ENCODE measurements at places on chromosomes 2 and 18.

DNA sequence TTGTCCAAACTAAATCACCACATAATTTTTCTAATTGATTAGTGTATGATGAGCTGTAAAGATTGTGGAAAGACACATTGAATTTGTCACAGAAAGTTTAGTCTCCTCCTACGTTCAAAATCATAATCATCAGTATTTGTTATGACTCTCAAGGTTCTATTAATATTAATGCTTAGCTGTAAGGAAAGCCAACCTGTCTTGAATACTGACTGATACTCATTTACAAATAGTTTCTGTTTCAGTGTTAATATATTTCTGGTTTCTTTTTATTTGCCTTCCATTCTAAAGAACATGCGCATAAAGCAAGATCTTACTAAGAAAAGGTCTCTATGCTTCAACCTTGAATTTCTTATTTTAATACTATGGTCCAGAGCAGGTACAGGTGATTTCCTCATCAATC is 55.1 kb downstream of the CPS1 start:
- DNase-seq: no peak

DNA sequence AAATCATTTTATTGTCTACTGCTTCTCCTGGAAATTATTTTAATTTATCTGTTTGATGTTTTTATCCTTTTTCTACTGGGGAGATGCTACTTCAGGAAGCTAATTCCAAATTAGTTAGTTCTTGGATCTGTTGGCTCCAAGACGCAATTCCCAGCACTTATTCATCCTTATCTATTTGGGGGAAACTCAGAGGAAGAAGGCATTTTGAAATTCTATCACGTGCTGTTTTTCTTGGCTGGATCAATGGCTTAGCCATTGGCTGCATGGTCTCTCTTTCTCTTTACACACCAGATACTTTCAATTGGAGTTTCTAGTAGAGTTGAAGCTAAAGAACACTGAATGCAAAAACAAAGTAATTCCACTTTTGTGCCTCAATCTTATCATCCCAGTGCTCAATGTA is 98.3 kb downstream of the RAPGEF4 start:
- peak; percentile 69 for DNase-seq

DNA sequence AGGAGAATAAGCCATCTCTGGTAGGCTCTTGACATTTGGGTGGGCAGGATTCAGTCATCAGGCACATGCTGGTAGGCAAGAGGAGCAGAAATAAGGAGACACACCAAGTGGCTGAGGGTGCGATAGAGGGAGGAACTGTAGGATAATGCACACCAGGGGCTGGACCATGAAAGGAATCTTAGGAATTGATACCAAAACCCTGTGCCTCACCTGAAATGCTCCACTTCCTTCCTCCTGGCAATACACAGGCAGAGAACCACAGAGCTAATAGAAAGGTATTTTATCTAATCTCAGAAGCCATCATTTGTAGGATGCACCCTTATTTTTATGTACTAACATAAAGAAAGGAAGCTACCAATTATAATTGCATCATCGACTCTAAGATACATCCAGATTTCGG is 4.4 kb upstream of the CYP1B1 start:
- DNase-seq: no peak

- no peak for DNase-seq
Measured at GRCh38 chr2:20072436-20073158, 21.2 kb upstream of the LAPTM4A start.

- DNase-seq: no peak
Measured at GRCh38 chr2:101398116-101398821, 11.0 kb upstream of the CREG2 start.
